Activated CD8-positive, alpha-beta memory T cell treated with anti-CD3 and anti-CD28 coated beads for 36 hours (primary cell): ENCODE measurements at places on chromosomes 7 and 10. TPM values are rescaled to one million over a fixed set of nuclear protein-coding genes. Genes with fewer than 3 reads are reported as not detected.

The ADAM12 gene
- total RNA-seq: 0.32 TPM

The AKR1C2 gene
- not detected for total RNA-seq

The KDM7A gene
- 6.6 TPM for total RNA-seq

The TPK1 gene
- total RNA-seq: 16.2 TPM

The FOXI2 gene
- not detected for total RNA-seq

The PTF1A gene
- not detected for total RNA-seq

The ZNF487 gene
- 2.5 TPM for total RNA-seq

The CRHR2 gene
- not detected for total RNA-seq

The PDE6C gene
- total RNA-seq: not detected

The TRIL gene
- total RNA-seq: not detected
